Ovary (tissue), 10 donors: ENCODE measurements at places on chromosomes 12 and 14. TPM values are rescaled to one million over a fixed set of nuclear protein-coding genes. Genes with fewer than 3 reads are reported as not detected.

DNA sequence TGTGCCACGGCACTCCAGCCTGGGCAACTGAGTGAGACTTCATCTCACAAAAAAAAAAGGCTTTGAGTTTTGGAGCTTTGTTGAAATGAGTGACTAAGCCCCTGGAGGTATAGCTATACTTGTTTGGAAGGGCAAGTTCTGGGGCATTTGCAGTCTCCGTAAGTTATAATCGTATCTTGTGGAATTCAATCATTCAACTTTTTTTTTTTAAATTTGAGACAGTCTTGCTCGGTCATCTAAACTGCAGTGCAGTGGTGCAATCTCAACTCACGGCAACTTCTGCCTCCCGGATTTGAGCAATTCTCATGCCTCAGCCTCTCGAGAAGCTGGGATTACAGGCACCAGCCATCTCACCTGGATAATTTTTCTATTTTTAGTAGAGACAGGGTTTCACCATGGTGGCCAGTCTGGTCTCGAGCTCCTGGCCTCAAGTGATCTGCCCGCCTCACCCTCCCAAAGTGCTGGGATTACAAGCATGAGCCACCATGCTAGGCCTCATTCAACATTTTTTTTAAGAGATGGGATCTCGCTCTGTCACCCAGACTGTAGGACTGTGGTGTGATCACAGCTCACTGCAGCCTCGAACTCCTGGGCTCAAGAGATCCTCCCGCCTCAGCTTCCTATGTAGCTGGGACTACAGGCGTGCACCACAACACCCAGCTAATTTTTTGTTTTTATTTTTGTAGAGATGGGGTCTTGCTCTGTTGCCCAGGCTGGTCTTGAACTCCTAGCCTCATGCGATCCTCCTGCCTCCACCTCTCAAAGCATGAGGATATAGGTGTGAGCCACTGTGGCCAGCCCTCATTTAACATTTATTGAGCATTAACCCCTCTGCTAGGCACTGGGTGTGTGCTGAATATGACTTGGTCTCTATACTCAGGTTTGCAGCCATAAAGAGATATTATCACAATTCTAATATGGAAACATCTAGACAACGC lies 133.7 kb upstream of the MAP1LC3B2 start:
- DNase-seq: no peak

DNA sequence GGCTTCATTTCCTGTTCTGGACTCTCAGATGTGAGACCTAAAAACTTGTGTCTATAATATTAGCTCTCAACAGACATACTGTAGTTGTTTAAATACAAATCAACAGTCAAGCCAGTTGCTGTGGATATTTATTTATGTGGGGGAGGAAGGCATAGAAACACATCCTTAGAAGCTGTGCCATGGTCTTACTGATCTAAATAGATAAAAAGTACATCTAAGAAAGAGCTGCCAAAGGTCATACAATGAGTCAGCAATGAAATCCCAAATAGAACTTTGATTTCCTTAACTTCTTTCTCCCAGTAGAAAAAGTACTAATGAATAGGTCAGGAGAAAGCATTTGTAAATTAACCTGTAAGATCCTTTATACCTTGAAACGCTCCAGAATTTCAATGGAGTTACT lies 185.1 kb downstream of the AKAP6 start:
- DNase-seq: no peak

DNA sequence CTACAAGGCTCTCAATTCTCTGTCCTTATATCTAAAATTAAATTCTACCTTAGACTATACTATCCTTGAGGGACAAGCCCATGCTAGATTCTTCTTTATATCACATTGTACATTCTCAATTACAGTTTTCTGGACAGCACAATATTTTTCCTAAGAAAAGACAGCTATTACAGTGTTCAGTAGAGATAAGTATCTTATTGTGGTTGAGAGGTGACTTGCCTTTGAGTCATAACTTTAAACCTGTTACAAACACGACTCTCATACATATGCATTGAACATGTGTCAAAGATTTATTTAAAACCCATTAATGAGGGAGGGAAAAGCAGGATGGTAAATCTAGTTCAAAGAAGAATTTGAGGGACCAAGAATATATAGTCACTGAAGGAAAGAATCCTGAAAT lies 61.1 kb downstream of the TPH2 start:
- no peak for DNase-seq

- no peak for DNase-seq
These were observed 110.4 kb downstream of the KCNA5 start for GRCh38 chr12:5154091-5154490.

The TMEM119 gene
- 0.72 TPM for total RNA-seq

The DBX2 gene
- not detected for total RNA-seq

GRCh38 chr12:31234053-31234840 lies 91.7 kb downstream of the SINHCAF start:
- no peak for DNase-seq

GRCh38 chr12:92961949-92962348 lies 32.9 kb upstream of the EEA1 start:
- no peak for DNase-seq

GRCh38 chr12:56804169-56804568 lies 41.0 kb downstream of the HSD17B6 start:
- DNase-seq: no peak

DNA sequence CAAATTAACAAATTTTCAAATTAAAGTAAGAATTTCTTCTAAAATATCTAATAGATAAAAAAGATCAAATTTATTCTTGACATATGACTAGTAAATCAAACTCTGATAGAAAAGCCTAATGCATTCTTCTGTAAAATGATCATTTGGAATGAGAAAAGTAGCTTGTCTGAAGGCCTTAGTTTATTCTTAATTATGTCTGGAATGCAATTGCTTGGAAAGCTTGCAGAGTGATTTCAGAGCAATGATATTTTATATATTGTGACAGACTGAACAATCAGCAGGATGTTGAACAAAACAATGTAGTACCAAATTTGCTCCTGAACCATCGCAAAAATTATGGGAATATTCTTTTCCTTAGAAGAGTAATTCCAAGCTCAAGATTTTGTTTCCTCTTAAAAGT lies 789.6 kb upstream of the NOVA1 start:
- DNase-seq: no peak

DNA sequence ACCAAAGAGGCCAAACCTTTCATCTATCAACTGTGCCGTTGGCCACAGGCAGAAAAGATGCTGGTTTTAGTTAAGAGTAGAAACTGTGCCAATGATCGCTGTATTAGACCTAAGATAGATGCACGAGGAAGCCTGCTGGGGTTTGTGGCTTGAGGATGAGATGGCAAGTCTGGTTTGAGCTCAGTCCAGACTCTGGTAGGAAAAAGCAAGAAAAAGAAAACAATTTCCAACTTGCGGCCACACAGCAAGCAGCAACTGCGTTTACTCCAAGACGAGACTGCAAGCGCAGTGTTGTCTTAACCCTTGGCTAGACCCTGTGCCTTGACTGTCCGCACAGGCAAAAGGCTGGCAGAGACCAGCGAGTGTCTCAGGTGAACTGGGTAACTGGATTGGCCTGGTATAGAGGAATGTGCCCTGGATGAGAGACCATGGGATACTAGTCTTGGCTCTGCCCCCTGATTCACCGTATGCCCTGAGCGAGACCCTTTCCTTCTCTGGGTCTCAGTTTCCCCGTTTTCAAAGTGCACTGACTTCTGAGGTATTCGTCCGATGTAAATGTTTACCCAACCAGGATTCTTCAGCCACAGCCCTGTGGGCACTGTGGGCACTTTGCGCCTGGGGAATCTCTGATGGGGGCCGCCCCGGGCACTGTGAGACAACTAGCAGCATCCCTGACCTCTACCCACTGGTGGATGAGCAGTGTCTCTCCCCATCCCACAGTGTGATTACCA lies 113.4 kb downstream of the DICER1 start:
- peak; percentile 3 for DNase-seq

The CLEC4E gene
- 0.35 TPM for total RNA-seq

- no peak for DNase-seq
These were observed 350.4 kb downstream of the TRHDE start for GRCh38 chr12:72622556-72622955.

DNA sequence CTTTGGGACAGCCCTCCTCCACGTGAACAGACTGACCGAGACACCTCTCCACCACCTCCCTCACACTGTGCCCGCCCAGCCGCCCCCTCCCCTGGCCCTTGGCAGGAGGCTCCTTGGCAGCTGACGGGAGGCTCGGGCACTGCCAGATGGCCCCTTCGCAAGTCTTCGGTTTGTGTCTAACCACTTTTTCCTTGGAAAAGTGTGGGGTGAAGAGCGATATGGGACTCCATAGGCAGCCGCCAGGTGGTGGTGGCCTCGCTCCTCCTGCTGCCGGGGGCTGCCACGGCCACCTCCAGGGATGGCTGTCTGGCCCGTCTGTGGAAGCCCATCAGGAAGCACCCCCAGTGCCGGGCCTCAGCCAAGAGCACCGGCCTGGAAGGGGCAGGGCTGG lies 58.7 kb downstream of the LRCOL1 start:
- no peak for DNase-seq

DNA sequence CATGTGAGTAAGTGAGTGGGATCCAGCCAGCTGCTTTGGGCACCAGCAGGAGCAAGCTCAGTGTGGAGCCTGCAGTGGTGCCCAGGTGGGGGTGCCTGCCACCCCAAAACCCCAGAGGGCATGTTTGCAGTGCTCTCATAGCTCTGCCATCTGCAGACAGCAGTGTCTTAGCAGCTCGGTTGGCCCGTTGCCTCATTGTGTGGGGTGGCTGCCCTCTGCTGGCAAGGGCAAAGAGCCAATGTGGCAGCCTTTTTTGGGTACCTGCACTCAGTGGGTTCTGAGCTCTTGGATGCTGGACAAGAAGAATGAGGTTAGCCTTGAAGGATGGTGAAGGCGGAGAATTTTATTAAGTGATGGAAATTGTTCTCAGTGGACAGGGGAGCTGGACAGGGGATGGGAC lies 52.3 kb downstream of the NEUROD4 start:
- DNase-seq: no peak

The CLECL1 gene
- not detected for total RNA-seq

The MRPL52 gene
- total RNA-seq: 52.2 TPM
